Endodermal cell (in vitro differentiated cells): ENCODE measurements at places on chromosomes 2 and 18.

GRCh38 chr2:55148269-55148668 is 83.8 kb downstream of the CLHC1 start:
- DNase-seq = no peak
- no peak overlapping the region for H3K4me3 ChIP-seq
- H3K36me3 ChIP-seq = no peaks in the 10 kb centered on the region
- no peak overlapping the region for H3K27ac ChIP-seq
- H3K27me3 ChIP-seq = peaks cover 9% of the 10 kb centered on the region

GRCh38 chr18:3605954-3606443 is 156.0 kb downstream of the TGIF1 start:
- H3K27me3 ChIP-seq = no peaks in the 10 kb centered on the region
- H3K36me3 ChIP-seq = peaks cover 20% of the 10 kb centered on the region
- peaks cover 7% of the 10 kb centered on the region for H3K4me1 ChIP-seq
- H3K4me3 ChIP-seq = peak overlapping the region; percentile 90
- no peak for DNase-seq

GRCh38 chr18:33578518-33579348 is 714 bp downstream of the ASXL3 start:
- peak overlapping the region; percentile 83 for H3K4me3 ChIP-seq
- H3K27me3 ChIP-seq = peaks cover 61% of the 10 kb centered on the region
- no peaks in the 10 kb centered on the region for H3K36me3 ChIP-seq
- DNase-seq = peak; percentile 63
- no peaks in the 10 kb centered on the region for H3K4me1 ChIP-seq

DNA sequence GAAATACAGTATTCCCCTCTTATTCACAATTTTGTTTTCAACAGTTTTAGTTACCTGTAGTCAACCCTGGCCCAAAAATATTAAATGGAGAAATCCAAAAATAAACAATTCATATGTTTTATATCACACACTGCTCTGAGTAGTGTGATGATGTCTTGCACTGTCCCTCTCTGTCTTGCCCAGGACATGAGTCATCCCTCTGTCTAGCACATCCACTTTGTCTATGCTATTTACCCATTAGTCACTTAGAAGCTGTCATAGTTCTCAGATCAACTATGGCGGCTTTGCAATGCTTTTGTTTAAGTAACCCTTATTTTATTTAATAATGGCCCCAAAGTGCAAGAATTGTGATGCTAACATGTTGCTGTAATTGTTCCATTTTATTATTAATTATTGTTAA is 380.6 kb upstream of the REG3G start:
- H3K27me3 ChIP-seq = no peaks in the 10 kb centered on the region
- H3K36me3 ChIP-seq = no peaks in the 10 kb centered on the region
- H3K4me1 ChIP-seq = no peaks in the 10 kb centered on the region
- DNase-seq = no peak

DNA sequence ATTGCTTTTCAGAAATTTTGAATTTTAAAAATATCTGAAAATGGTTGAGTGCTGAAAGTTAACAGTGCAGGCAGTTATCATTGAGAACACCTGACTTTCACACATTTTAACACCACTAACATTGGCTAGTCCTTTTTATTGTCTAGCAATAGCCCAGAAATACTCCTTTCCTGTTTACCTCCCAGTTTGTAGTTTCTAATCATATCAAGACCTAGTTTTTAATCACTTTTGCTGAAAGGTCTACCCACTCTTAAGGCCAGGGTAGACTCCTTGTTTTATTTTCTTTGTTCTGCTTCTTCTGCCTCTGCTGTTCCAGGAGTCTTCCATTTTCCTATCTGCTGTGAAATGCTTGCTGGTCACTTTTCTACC is 72.1 kb downstream of the UBE2E3 start:
- H3K27me3 ChIP-seq = no peaks in the 10 kb centered on the region
- DNase-seq = no peak
- no peak overlapping the region for H3K27ac ChIP-seq

GRCh38 chr2:28336982-28337627 is 55.6 kb upstream of the FOSL2 start:
- no peak overlapping the region for H3K27ac ChIP-seq
- H3K4me1 ChIP-seq = peaks cover 4% of the 10 kb centered on the region
- no peaks in the 10 kb centered on the region for H3K36me3 ChIP-seq
- no peak overlapping the region for H3K4me3 ChIP-seq
- DNase-seq = no peak
- no peaks in the 10 kb centered on the region for H3K27me3 ChIP-seq

DNA sequence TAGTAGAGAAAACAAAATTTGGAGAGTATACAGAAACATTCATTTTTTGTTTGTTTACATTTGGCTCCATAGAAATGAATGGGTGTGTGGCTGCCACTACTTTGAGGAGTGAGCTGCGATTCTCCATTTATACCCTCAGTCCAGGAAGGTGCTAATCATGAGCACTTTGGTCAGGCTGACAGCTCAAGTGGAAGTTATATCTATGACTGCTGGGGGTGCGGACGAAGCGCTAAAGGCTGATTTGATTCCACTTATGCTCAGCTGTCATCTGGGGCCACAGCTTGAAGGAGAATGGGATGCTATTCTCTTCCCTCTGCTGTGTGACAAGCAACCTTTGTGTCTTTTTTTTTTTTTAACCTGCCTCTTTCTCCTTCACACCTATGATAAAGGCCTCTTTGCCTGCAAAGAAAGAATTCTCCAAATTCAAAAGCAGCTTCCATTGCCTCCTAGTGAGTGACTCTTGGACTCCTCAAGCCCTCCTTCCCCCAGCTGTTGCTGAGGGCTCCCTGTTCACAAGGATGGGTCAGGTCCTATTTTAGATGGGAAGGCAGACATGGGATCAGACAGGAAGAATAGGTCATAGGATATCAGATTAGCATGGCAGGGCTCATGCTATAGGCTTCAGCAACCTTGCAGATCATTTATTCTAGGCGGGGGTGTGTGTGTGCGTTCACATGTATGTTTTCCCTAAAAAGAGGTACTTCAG is 201.6 kb downstream of the SETBP1 start:
- H3K4me1 ChIP-seq = peaks cover 4% of the 10 kb centered on the region
- H3K27me3 ChIP-seq = no peaks in the 10 kb centered on the region
- no peak overlapping the region for H3K4me3 ChIP-seq
- no peak overlapping the region for H3K27ac ChIP-seq
- H3K36me3 ChIP-seq = peaks cover 4% of the 10 kb centered on the region
